ENCODE measurements at places on chromosomes 16 and 17. TPM values are rescaled to one million over a fixed set of nuclear protein-coding genes. Genes with fewer than 3 reads are reported as not detected.

The KDM8 gene
- total RNA-seq: 3.8 TPM

The MYH8 gene
- not detected for total RNA-seq

GRCh38 chr16:3879258-3879886, 1.1 kb downstream of the CREBBP start:
- no peak for DNase-seq

GRCh38 chr16:81814751-81815428, 35.8 kb downstream of the PLCG2 start:
- no peak for DNase-seq

The TPSB2 gene
- 1.4 TPM for total RNA-seq

DNA sequence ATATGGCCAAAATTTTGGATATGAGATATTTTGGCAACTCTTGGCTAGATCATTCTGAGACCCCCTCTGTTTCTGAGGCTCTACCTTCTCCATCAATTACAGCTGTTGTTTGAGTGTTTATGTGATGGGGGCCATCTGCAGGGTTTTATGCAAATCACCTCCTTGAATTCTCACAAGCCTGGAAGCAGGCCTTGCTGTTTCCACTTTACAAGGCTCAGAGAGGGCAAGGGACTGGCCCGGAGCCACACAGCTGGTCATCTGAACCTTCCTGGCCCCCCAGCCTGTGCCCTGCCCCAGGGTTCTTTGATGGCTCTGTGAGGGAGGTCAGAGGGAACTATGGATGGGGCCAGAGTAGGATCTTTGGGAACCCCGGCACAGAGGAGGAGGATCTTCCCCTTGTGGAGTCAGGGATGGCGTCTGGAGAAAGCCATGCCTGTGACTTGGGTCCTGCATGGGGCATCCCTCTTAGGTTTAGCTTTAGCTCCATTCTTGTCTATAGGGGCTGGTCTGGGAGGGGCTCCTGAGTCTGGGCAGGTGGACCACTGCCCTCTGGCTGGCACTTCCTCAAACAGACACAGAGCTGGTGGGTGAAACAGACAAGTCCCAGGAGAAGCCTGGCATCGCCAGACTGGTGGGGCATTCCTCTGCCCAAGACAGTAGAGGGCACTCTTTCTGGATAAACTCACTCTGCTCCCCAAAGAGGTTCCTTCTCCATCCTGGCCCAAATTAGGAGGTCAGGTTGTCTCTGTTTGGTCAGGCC, 26.2 kb downstream of the IL21R start:
- DNase-seq: no peak

The CCL11 gene
- total RNA-seq: not detected

The MT1A gene
- total RNA-seq: not detected

The FUS gene
- 417 TPM for total RNA-seq

The SLC16A3 gene
- total RNA-seq: 18.0 TPM

The NHLRC4 gene
- 5.0 TPM for total RNA-seq

- DNase-seq: no peak
These were observed 51.8 kb downstream of the MYH3 start for GRCh38 chr17:10605221-10605783.

DNA sequence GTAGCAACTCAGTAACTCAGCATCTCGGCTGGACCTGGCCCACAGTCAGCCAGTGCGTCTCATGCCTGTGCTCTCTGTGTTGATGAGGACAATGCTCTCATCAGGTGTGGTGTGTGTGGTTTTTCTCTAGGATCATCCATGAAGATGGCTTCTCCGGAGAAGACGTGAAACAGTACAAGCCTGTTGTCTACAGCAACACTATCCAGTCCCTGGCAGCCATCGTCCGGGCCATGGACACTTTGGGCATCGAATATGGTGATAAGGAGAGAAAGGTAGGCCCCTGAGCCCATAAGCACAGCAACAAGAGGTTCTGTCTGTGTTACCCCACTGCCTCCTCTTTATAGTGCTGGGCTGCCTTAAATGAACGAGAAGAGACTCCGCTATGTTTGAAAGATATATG, 84.5 kb downstream of the GNAO1 start:
- no peak for DNase-seq

The FXR2 gene
- 32.3 TPM for total RNA-seq

DNA sequence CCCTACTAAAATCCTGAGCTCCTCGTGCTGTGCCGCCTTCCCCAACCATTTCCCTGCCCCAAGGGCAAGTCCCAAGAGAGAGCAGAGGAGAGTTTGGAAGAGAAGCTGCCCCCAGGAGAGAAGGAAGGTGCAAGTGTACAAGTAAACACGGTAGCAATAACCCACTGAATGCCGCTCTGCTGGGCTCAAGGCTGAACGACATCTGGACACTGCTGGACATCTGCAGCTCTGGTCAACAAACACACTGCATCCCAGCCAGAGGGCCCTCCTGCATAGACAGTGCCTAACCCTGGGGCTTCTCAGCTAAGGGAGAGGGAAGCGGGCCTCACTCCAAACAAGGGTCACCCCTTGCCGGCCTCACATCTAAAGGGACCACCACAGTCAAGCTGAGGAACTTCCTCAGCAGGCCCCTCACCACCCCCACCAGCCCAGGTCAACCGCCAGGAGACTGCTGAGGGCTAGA, 12.7 kb downstream of the JUP start:
- DNase-seq: no peak

DNA sequence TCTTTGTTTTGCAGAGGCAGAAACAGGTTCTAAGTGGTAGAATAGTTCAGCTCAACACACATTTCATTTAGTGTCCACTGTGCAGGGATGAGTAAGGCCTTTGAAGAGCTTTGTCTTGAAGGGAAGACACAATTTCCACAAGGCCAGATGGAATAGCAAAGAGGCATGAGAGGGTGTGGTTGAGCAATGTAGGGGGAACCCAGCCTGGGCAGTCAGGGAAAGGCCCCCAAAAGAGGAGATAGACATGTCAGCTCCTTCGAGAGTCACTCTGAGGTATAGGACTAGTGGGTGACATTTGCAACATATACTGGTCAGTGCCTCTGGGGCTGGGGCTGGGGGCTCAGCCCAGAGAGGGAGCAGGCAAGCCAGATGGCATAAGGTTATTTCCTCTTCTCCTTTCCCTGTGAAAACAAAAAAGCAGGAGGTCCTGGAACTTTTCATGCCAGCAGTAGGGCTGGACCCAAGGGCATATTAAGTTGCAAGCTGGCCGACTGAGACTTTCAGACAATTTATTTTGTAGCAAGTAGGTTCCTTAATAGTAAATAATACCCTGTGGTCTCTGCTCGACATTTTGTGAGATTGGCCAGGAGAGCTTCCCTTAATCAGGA, 7.1 kb downstream of the ALKBH5 start:
- DNase-seq: no peak

- DNase-seq: no peak
These were observed 321.2 kb upstream of the SOX9 start for GRCh38 chr17:71799657-71800056.

GRCh38 chr17:44990994-44991393, 22.9 kb upstream of the C1QL1 start:
- no peak for DNase-seq

- DNase-seq: no peak
These were observed 139.6 kb downstream of the HAPSTR1 start for GRCh38 chr16:9231039-9231438.

The SLC5A10 gene
- total RNA-seq: not detected

GRCh38 chr17:56602292-56603130, 9.0 kb downstream of the NOG start:
- DNase-seq: no peak

The TMEM106A gene
- 16.6 TPM for total RNA-seq

DNA sequence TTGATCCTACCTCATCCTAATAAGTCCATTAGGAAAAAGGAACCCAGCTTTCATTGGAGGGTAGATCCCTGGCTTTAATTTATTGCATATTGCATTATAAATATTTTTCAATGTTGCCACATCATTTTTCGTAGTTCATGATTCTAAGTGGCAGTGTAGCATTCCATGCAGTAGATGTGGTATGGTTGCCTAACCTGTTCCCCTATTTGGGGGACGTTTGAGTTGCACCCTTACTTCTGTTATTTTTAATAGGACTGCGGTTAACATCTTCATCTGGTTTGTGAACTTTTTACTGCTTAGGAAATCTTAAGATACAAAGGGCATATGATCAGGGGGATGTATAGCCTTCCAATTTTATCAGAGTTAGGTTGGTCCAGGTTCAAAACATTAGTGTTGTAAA, 5.4 kb downstream of the SCPEP1 start:
- DNase-seq: no peak

The ARMC5 gene
- total RNA-seq: 16.1 TPM

DNA sequence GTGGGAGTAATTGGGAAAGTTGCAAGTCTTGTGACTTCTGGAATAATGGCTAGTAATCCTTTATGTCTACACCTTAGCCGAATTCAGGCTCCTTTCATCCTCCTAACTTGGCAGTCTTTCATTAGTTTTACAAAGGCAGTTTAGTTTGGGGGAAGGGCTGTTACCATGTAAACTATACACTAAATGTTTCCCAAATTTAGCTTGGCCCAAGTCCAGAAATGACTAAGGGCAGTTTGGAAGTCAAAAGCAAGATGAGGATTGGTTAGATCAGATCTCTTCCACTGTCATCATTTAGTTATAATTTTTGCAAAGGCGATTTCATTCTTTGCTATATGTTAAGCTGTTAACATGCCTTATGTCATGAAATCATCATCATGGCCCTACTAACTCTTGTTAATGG, 115.4 kb upstream of the CACNG3 start:
- DNase-seq: no peak

The RDM1 gene
- total RNA-seq: not detected

The HERPUD1 gene
- 170 TPM for total RNA-seq

The ZNF747 gene
- total RNA-seq: 12.8 TPM

The CD300E gene
- total RNA-seq: 0.43 TPM

DNA sequence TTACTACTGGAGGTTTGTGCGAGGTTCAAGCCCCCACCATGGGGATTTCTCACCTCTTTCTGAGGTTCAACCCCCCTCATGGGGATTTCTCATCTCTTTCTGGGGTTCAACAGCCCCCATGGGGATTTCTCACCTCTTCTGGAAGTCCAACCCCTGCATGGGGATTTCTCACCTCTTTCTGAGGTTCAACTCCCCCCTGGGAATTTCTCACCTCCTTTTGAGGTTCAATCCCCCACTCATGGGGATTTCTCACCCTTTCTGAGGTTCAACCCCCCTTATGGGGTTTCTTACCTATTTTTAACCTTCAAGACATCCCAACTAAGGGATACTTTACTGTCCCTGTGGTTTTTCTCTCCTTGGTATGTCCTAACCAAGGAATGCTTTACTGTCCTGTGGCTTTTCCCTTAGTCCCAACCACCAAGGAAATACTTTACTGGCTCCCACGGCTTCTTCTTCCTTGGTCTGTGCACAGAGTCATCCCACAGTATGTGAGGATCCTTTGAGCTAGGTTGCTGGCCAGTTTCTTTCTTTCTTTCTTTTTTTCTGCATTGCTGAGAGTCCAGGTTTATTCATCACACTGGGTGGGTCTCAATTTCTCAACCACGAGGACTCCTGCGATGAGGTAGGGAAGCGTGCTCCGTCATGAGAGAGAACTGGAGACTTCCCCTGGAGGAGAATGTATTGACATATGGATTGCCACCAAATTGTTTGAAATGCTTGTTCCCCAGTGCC, 2140.2 kb downstream of the TP53TG3F start:
- no peak for DNase-seq

- DNase-seq: no peak
These were observed 173.0 kb downstream of the FOXL1 start for GRCh38 chr16:86751076-86752030.

The CES2 gene
- total RNA-seq: 45.8 TPM

DNA sequence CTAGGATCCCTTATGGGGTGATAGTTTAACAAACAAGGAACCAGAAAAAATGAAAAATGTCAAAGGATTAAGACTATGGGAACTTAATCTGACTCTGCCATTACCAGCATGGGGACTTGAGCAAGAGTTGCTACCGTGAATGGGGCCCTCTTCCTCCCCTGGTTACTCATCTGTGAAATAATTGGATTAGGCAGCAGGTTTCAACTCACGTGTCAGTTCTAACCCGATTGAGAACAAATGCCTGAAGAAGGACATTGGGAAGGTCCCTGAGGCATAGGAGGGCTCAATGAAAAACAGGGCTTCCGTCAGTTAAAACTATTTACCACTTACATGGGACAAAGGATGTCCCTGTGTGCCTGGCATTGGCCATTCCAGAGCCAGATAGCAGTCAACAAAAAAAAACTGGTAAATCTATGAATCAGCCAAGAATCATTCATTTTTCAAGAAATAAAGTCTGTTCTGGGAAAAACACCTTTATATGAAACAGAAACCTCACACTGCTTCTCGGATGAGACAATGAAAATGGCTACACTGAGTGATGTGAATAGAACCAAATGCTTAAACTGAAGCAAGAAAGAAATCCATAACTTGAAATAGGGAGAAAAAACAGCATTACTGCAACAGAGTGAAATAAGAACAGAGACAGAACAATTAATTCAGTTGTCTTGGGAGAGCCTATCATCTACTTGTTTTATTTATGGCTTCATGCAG, 104.3 kb downstream of the ADAMTS18 start:
- no peak for DNase-seq

DNA sequence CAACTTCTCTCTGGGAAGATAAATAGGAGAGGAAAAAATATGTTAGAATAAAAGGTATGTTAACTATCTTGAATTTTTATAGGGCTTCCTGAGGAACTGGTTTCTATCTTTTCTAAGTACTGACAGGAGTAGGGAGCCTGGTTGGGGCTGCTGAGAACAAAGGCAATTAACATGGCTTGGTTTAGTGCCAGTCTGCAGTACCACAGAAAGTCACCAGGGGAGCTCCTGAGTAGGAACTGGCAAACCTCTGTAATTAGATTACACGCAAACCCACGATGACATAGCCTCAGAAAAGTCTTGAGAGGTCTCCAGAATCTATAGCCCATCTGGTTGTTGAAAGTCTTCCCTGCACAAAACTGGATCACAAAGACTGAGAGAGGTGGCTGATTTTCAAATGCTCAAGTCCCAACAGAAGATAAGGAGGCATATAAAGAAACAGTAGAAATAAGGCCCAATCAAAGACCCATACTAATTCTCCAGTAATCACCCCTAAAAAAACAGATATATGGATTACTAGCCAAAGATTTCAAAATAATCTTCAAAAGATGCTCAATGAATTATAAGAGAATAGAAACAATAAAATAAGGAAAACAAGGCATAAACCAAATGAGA, 11.7 kb upstream of the CNTNAP4 start:
- no peak for DNase-seq

GRCh38 chr17:74918906-74919305, 4.1 kb downstream of the USH1G start:
- no peak for DNase-seq

DNA sequence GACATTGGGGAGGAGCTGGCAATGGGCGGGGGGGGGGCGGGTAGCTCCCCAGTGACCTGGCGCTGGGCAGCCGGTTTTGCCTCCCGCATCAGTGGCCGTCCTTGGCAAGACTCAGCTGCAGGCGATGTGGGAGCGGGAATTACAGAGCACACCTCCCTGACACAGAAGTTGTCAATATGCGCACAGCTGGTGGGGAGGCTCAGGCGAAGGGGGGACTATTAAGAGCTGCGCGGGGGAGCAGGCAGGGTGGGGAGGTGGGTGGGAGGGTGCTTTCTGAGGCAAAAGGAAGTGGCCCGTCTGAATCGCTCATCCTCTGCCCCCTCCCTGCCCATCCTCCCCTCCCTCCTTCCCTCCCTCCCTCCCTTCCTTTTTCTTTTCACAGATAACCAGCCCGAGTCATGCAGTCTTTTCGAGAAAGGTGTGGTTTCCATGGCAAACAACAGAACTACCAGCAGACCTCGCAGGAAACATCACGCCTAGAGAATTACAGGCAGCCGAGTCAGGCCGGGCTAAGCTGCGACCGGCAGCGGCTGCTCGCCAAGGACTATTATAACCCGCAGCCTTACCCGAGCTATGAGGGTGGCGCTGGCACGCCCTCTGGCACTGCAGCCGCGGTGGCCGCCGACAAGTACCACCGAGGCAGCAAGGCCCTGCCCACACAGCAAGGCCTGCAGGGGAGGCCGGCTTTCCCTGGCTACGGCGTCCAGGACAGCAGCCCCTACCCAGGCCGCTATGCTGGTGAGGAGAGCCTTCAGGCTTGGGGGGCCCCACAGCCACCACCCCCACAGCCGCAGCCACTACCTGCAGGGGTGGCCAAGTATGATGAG, 44.0 kb downstream of the SREBF1 start:
- peak; percentile 78 for DNase-seq
